M059J (cell line): ENCODE measurements at places on chromosomes 6 and 20. TPM values are rescaled to one million over a fixed set of nuclear protein-coding genes. Genes with fewer than 3 reads are reported as not detected.
A peak's percentile ranks its signal among the peaks of the same experiment; 100 is the strongest.

GRCh38 chr6:53011979-53012378 is 16.9 kb upstream of the GSTA4 start:
- no peak for DNase-seq

The RXRB gene
- 18.4 and 28.7 TPM in 2 replicates for total RNA-seq

- DNase-seq, result no peak
Observed at GRCh38 chr20:2775139-2775538, 25.3 kb downstream of the CPXM1 start.

The LRRC73 gene
- total RNA-seq, result 0.05 and 0.32 TPM in 2 replicates

GRCh38 chr20:14512839-14513238 is 175.4 kb upstream of the FLRT3 start:
- no peak for DNase-seq

- peak; percentile 49 for DNase-seq
Observed at GRCh38 chr20:3820901-3821727, 767 bp downstream of the AP5S1 start.

DNA sequence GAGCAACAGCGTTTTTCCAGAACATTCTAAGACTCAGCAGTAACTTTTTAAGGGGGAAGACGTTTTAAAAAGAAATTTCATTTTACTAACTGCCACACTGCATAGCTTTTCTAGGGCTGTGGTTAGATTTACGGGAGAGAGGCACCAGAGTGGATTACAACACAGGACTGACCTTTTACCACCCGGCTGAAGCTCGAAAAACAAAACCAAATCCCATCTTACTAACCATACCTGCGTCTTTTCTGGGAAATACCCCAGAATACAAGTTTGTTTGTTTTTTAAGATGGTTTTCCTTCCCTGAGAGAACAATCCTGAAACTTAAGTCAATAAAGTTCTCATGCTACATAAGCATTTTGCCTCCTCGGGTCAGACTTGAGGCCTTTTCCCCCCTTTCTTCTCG is 209.3 kb upstream of the SOX4 start:
- peak; percentile 74 for DNase-seq

The C20orf202 gene
- total RNA-seq, result not detected in 2 replicates

DNA sequence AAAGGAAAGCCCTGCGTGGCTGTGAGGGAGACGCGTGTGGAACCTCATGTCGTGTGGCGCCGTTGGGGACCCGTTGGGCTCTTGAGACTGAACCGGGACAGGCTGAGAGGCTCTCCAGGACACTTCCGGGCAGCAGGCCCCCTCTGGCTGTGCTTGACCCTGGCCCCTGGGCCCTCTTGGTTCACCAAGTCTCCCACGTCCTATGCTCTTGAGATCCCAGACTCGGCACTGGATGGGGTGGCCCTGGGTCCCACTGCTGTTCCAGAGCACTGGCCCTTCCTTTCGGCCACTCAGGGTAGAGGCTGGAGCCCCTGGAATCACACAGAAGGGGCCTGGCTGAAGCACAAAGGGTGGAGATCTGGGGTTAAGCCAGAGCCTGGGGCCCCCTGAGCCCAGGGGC is 30.4 kb downstream of the NTSR1 start:
- no peak for DNase-seq

The MICA gene
- 155 and 164 TPM in 2 replicates for total RNA-seq

DNA sequence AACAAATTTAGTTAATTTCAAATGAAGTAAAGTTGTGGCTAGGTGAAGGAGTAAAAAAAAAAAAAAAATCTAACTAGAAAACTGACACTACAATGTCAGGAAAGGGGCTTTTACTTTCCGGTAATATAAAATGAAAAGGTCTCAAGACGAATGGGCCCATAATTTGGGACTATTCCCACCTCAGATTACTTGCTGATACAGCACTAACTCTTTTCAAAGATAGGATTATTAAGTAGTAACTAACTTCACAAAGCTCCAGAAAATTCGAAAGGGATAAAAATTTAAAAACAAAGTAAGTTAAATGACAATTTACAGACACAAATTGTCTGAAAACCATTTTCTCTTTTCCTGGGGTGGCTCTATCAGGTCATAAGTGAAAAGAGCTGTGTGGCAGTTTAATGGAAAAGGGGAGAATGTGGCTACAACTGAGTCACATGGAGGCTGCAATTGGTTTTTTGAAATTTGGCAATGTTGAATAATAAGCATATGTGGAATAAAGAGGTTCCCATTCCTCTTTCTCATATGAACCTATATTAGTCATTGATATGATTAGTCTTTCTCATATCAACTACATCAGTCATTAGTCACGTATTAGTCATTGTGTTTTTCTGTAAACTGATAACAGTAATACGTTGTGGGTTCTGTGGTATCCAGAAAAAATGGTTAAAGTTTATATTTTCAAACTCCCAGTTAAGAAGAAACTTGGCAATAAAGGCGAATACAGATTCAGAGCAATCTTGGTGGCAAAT is 78.0 kb downstream of the RWDD2A start:
- DNase-seq, result peak; percentile 91

- no peak for DNase-seq
Observed at GRCh38 chr6:91083211-91083610, 496.3 kb upstream of the MAP3K7 start.

The PAK5 gene
- total RNA-seq, result 0.05 and 0.10 TPM in 2 replicates

DNA sequence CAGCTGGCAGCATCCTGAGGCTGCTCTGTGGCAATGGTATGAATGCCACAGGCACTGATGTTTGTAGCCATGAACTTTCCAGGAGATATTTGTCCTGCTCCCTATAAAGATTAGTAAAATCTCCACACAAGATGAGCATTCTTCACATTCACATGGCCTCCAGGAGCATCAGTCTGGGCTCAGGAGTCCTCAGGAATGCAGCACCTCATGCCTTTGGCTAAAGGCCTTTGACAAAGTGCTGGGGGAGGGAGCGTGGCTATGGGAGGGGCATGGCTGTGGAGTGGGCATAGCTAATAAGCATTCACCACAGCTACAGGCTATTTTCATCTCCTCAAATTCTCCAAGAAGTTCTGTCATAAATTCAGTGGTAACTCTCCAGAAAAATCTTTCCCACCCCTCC is 90.5 kb upstream of the LY86 start:
- no peak for DNase-seq

GRCh38 chr6:45563041-45563440 is 185.3 kb upstream of the SUPT3H start:
- DNase-seq, result no peak

DNA sequence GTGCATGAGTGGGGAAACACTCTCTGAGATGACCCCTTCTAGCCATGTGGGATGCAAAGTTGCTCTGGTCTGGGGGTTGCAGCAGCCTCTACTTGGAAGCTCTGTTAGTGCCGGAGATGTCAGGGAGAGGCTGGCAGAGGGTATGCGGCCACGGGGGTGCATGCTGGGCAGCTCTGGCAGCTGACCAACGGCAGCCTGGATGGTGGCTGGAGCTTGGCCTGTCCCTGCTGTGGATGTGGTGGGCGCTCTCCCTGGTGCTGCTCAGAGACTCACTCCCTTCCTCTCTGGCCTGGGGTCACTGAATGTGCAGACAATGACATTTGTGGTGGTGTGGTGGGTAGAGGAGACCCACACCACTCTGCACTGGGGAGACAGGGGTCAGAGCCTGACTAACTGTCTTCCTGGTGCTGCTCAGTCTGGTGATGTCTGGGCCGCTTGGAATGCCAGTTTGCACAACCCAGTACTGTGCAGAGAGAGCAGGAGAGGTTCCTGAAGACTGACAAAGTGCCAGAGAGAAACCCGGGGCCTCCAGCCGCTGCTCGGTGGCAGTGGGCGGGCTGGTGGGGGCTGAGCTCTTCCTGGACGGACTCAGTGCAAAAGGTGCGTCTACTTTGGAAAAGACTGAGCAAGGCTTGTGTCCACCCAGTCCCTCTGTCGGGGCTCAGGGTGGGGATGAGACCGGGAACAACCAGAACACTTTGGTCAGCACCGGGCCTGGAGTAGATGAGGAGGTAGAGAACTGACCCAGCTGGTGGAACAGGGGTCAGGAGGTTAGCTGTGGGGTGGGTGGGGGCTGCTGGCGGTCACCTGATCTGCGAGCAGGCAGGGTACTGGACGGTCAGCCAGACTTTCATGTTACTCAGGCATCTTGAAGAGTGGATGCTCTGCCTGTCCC is 2.7 kb downstream of the MYT1 start:
- no peak for DNase-seq

The RIPOR3 gene
- 1.5 and 1.9 TPM in 2 replicates for total RNA-seq

DNA sequence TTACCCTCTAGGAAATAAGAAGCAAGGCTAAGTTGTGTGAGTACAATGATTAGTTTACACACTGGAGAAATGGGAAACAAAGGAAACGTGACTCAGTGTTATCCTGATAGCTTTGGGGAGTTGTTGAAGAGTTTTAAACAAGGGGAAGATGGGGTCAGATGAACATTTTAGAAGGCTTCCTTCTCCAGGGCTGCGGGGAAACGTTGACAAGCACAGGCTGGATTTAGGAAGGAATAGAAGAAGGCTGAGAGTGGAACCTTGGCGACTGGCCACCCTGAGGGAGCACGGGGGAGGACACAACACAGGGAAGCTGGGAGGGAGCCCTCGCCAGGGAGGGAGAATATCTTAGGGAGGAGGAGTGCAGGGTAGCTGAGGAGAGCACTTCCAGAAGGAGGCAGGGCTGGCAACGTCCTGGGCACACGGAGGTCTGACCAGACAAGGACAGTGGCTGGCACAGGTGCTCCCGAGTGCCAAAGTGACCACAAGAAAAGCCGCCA is 134.7 kb downstream of the AIG1 start:
- DNase-seq, result no peak

- no peak for DNase-seq
Observed at GRCh38 chr20:50270569-50270968, 79.9 kb downstream of the CEBPB start.

The LGSN gene
- 0.07 TPM in 1 of 2 replicates, not detected in the other for total RNA-seq

GRCh38 chr20:38760978-38761377 is 12.7 kb downstream of the ACTR5 start:
- DNase-seq, result no peak

- no peak for DNase-seq
Observed at GRCh38 chr6:138666636-138667035, 106.9 kb upstream of the CCDC28A start.

- DNase-seq, result no peak
Observed at GRCh38 chr6:97009781-97010492, 85.4 kb downstream of the KLHL32 start.

DNA sequence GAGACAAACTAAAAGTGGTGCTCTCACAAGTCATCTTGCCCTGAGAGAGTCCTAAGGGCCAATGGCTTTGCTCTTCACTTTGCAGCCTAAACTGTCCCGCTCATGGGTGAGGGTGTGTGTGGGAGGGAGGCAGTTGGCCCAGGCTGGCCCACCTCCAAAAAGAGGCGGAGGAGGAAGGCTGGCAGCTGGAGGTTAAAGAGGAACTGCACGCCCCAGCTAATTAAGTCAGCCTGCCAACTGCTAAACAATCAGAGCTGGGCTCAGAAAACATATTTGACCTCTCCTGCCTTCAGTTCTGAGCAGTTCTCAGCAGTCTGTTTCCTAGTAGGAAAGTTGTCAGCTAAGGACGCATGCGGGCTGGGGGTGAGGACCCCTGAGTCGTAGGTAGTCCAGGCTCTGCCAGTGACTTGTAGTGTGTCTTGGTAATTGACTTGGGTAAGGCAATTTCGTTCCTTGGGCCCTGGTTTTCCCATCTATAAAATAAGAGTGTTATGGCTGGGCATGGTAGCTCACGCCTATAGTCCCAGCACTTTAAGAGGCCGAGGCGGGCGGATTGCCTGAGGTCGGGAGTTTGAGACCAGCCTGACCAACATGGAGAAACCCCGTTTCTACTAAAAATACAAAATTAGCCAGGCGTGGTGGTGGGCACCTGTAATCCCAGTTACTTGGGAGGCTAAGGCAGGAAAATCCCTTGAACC is 17.0 kb downstream of the GSS start:
- DNase-seq, result no peak

The FYN gene
- 37.7 and 63.4 TPM in 2 replicates for total RNA-seq

- no peak for DNase-seq
Observed at GRCh38 chr20:50574108-50574507, 63.9 kb downstream of the PTPN1 start.

DNA sequence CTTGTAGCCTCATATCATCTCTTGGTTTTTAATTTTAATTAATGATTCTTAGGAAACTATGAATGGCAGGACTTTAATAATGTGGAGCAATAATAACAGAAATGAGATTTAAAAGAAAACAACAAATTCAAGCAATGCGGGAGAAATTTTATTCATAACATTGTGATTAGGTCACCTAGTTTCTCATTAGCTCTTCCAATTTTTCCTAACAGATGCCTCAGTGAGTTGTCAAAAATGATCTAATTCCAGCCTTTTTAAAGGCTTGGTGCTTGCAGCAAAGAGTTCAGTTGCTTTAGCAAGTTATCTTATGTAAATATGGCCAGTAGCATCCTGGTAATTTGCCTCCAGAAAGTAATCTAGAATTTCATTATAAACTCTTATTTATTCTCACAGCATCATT is 20.4 kb downstream of the PDE7B start:
- peak; percentile 71 for DNase-seq

The TPD52L1 gene
- 74.4 and 92.1 TPM in 2 replicates for total RNA-seq

- peak; percentile 87 for DNase-seq
Observed at GRCh38 chr20:53930651-53931504, 139.5 kb downstream of the BCAS1 start.

The PCSK2 gene
- total RNA-seq, result 0.02 TPM in 1 of 2 replicates, not detected in the other

The TRIM40 gene
- not detected in 2 replicates for total RNA-seq

DNA sequence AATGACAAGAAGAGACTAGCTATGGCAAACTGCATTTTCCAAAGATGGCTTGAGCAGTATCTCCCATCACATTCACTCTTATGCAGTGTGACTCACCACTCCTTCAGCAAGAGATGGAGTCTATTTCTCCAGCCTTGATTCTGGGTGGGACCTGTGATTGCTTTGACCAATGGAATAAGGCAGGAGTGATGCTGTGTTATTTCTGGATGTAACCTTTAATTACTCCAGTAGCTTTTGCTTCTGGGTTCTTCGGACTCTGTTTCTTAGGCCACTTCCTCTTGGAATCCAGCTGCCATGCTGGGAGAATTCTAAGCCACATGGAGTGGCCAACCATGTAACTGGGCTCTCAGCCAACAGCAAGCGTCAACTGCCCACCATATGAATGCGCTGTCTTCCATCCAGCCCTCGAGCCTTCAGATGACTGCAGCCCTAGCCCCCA is 50.7 kb downstream of the TGM2 start:
- DNase-seq, result peak; percentile 90

DNA sequence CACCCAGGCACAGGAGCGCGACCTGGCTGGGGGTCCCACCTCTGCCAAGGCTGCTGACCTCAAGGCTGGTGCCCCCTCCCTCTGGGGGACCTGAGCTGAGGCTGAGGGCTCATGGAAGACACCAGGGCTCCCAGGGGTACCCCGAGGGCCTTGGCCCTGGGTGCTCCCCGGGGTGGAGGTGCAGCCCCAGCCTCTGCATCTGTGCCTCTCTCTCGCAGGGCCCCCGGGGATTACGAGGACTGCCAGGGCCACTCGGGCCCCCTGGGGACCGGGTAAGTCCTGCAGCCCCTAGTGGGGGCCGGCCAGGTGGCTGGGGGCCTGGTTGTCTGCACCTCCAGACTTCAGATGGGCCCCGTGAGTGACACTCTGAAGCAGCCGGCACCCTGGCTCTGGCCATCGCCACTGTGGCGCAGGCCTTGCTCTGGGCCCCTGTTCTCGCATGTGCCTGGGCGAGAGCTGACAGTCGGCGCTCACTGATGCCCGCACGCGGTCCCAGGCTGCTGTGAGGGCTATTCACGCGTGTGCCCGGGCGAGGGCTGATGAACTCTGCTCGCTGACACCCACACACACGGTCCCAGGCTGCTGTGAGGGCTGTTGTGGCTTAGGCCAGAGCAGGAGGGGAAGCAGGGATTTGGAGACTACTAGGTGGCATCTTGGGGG is 9.3 kb downstream of the COL9A3 start:
- DNase-seq, result no peak

GRCh38 chr6:167232356-167232755 is 58.8 kb upstream of the UNC93A start:
- no peak for DNase-seq

The SALL4 gene
- total RNA-seq, result 1.6 and 2.4 TPM in 2 replicates

- DNase-seq, result no peak
Observed at GRCh38 chr6:7418238-7418905, 28.8 kb downstream of the RIOK1 start.
